ENCODE measurements at places on chromosomes 5 and 9. TPM values are rescaled to one million over a fixed set of nuclear protein-coding genes. Genes with fewer than 3 reads are reported as not detected.

DYNC2I2 gene
- polyA plus RNA-seq, result 51.3 TPM

C1QTNF3 gene
- polyA plus RNA-seq, result 51.5 TPM

DNA sequence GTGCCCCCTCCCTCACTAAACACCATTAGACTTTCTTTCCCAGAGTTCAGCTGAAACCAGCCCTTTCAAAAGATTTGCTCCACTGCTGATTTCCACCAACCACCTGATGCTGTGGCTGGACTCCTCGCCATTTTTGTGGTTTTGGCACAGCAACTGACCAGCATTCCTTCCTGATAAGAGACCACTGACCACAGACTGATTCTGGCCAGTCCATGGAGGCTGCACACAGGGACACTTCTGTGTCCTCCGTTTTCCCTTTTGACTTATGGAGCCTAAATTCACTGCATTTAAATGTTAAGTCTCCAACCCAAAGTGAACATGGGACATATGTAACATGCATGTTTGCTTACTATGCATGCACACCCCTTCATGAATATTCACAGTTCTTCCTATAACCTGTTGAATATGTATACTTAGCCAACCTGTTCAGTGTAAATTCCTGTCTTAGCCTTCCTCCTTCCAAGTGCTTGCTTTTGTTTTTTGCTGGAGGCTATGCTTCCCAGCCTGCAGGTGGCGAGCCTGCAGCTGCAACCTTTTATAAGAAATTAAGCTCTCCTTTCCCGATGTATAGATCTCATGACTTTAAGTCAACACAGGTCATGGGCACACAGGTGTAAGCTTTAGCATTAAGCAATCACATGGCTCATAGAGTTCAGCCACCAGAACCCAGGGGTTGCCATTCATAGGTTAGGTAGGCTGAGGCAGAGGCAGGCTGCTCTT, 78.7 kb downstream of the ACTL7B start:
- DNase-seq, result no peak

DNA sequence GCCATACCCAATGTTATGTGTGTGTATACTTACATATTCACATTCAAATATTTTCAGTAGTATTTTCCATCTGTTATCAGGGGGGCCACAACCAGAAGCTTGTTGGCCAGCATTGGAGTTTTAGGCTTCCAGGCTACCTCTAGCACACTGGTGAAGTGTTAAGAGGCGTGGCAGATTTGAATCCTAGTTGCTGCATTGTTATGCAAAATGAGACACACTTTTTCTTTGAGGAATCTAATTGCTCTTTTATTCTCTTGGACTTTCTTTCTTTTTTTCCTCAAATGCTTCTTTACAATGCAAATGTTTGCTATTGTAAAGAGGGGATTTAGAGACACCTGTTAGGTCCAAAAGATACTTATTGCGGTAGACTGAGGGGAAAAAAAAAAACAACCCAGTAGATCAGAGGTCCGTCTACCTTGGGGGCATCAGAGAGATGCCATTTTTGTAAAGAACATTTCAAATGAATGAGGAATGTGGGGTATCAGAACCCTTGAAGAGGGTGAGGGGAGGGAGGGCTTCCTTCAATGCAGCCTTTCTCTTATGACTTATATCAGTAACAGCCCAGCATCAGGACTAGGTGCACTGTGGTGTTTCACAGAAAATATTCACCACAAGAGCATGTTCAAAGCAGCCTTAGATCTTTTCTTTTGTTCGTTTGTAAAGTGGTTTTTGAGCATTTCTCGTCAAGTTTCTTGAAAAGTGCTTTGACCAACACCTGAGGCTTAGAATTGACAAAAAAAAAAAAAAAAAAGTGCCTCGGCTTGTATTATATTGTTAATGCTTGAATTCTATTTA, 3.8 kb downstream of the SMARCA2 start:
- no peak for DNase-seq

DNA sequence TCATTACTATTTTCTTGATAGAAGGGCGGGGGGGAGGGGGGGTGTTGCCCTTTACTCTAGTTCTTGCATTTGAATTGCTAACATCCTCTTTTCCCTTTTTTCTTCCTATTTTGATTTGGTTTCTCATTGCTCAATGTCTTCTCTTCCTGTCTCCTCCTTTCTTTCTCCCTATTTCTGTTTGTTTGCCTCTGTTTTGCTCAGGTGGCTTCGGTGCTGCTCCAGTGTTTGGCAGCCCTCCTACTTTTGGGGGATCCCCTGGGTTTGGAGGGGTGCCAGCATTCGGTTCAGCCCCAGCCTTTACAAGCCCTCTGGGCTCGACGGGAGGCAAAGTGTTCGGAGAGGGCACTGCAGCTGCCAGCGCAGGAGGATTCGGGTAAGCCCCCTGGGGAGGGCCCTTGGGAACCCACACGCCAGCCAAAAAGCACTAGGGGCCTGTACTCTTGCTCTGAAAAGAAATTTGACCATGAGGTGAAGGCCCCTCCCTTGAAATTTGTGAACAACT, 48.3 kb downstream of the FAM78A start:
- no peak for DNase-seq

- DNase-seq, result no peak
Measured at GRCh38 chr5:131812371-131813160, 15.7 kb upstream of the FNIP1 start.

IGFBPL1 gene
- polyA plus RNA-seq, result 1.8 TPM

KIAA1958 gene
- polyA plus RNA-seq, result 15.5 TPM

- no peak for DNase-seq
Measured at GRCh38 chr5:123756318-123756665, 244.3 kb downstream of the CSNK1G3 start.

DNA sequence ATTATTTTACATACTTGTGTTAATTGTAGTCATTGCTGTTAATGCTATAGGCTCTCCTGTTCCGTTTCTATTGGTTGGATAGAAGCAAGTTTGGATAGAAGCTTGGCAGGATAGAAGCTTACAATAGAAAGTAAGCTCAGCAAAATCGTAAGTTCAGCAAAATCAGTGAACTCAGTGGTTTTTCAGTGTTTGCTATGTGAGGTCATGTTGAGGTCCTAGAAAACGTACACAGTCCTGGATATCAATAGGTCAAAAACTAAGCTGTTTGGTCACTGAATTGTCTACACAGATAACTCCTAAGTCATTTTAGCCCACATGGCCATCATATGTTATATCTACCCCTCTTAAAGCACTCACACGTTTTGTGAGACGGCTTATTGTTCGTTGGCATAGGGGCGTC, 299.4 kb downstream of the MAN2A1 start:
- DNase-seq, result no peak

GRCh38 chr5:116441223-116441622, 133.4 kb downstream of the SEMA6A start:
- DNase-seq, result no peak

TAF11L10 gene
- not detected for polyA plus RNA-seq

- DNase-seq, result no peak
Measured at GRCh38 chr5:158732345-158732744, 367.4 kb downstream of the EBF1 start.

PHF24 gene
- 0.47 TPM for polyA plus RNA-seq

Measured in renal cortex interstitium (tissue), 15 donors.